ENCODE measurements at places on chromosomes 5 and 9.

GRCh38 chr5:109694451-109694891 lies 4.7 kb downstream of the MAN2A1 start:
- H3K4me3 ChIP-seq: peak overlapping the region; percentile 6
- H3K36me3 ChIP-seq: no peaks in the 10 kb centered on the region
- no peak for DNase-seq
- H3K4me1 ChIP-seq: peaks cover 37% of the 10 kb centered on the region
- H3K27ac ChIP-seq: peak overlapping the region; percentile 54

- no peaks in the 10 kb centered on the region for H3K4me1 ChIP-seq
- DNase-seq: no peak
- no peaks in the 10 kb centered on the region for H3K36me3 ChIP-seq
- no peak overlapping the region for H3K4me3 ChIP-seq
- no peaks in the 10 kb centered on the region for H3K27me3 ChIP-seq
These were observed 35.7 kb upstream of the SLC36A2 start for GRCh38 chr5:151383011-151383410.

- H3K36me3 ChIP-seq: no peaks in the 10 kb centered on the region
- H3K27ac ChIP-seq: no peak overlapping the region
- no peaks in the 10 kb centered on the region for H3K27me3 ChIP-seq
- DNase-seq: no peak
- no peaks in the 10 kb centered on the region for H3K4me1 ChIP-seq
- H3K4me3 ChIP-seq: no peak overlapping the region
These were observed 337.8 kb downstream of the PTPRD start for GRCh38 chr9:10274988-10275387.

GRCh38 chr9:248278-248961 lies 33.8 kb downstream of the DOCK8 start:
- DNase-seq: no peak
- H3K4me3 ChIP-seq: no peak overlapping the region
- H3K27ac ChIP-seq: no peak overlapping the region
- H3K4me1 ChIP-seq: no peaks in the 10 kb centered on the region
- no peaks in the 10 kb centered on the region for H3K27me3 ChIP-seq

- no peaks in the 10 kb centered on the region for H3K4me1 ChIP-seq
- no peak overlapping the region for H3K4me3 ChIP-seq
- DNase-seq: no peak
- H3K27me3 ChIP-seq: no peaks in the 10 kb centered on the region
These were observed 72.6 kb downstream of the DAPK1 start for GRCh38 chr9:87570000-87570908.

Data from ascending aorta (tissue), 2 donors.